ENCODE measurements at places on chromosomes 7 and 10.

GRCh38 chr7:158473221-158473620 lies 114.4 kb downstream of the PTPRN2 start:
- H3K27me3 ChIP-seq = peaks cover 2% of the 10 kb centered on the region
- no peak for DNase-seq
- no peaks in the 10 kb centered on the region for H3K36me3 ChIP-seq
- no peak overlapping the region for H3K27ac ChIP-seq

GRCh38 chr7:133135451-133135850 lies 53.6 kb upstream of the CHCHD3 start:
- no peaks in the 10 kb centered on the region for H3K4me1 ChIP-seq
- H3K27ac ChIP-seq = no peak overlapping the region
- DNase-seq = no peak
- H3K4me3 ChIP-seq = no peak overlapping the region

DNA sequence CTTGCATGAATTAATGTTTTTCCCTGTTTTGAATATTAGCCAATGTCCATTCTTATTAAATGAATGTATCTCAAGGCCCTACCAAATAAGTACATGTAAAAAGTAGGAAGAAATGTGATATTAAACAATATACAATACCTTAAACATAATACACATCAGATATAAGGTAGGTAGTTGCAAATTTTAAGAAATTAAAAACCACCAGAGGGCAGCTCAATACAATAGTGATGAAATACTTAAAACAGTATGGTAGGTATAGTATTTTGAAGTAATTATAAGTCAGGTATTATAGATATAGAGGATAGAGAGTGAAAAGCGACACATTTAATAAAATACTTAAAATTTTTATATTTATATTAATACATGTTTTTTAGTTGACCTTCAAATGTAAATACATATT lies 43.6 kb upstream of the CDK14 start:
- no peaks in the 10 kb centered on the region for H3K27me3 ChIP-seq
- no peak overlapping the region for H3K4me3 ChIP-seq
- H3K4me1 ChIP-seq = no peaks in the 10 kb centered on the region
- no peaks in the 10 kb centered on the region for H3K36me3 ChIP-seq
- no peak for DNase-seq

DNA sequence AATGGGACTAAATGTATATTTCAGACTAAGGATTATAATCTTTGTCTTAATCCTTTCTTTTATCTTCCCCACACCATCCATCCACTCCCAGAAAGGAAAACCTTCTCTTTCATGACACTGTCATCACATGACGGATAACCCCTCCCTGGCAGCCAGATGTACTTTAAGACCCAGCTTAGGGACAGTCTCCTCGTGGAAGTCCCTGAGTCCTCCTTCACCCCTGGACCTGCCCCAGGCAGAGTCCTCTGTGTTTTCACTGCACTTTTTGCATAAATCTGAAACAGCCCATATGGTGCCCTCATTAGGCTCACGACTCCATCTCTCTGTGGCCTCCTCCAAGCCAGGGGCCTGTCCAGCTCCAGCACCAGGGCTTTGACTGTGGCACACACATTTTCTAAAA lies 16.0 kb downstream of the NRAP start:
- no peak for DNase-seq
- H3K27me3 ChIP-seq = peaks cover 1% of the 10 kb centered on the region
- H3K27ac ChIP-seq = no peak overlapping the region
- H3K4me1 ChIP-seq = no peaks in the 10 kb centered on the region

- no peak for DNase-seq
- no peaks in the 10 kb centered on the region for H3K36me3 ChIP-seq
- no peak overlapping the region for H3K27ac ChIP-seq
- no peaks in the 10 kb centered on the region for H3K4me1 ChIP-seq
- no peak overlapping the region for H3K4me3 ChIP-seq
- H3K27me3 ChIP-seq = peaks cover 15% of the 10 kb centered on the region
Observed at GRCh38 chr10:63003816-63004453, 129.2 kb upstream of the NRBF2 start.

DNA sequence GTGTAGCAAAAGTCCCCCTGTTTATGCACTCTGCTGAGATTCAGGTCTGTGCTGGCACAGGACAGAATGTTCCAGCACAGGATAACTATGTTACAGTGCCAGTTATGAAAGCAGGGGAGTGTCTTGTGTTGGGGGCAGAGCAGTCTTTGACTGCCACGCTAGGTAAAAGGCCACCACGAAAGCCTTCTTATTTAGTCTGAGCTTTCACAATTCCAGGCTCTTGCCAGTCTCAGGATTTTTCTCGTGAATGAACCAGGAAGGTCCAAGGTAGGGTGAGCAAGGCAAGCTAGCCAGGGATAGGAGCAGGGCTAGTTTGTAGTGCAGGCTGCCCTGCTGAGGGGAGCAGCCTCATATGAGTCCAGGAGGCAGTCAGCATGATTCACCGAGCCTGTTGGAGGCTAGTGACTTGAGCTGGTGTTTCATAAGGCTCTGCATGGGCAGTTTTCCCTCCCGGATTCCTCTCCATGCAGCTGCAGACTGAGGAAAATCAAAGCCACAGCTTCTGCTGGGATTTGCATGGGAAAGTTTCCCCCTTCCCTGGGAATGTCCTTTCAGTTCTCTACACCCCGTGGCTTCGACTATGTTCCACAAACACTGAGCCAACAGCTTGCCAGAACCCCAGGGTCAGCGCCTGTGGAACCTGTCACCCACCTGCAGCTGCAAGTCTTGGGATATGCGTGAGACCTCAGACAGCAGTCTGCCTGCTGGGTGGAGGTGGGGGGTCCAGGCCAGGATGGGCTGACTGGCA lies 112.3 kb downstream of the JCAD start:
- no peaks in the 10 kb centered on the region for H3K4me1 ChIP-seq
- H3K36me3 ChIP-seq = no peaks in the 10 kb centered on the region
- no peak overlapping the region for H3K4me3 ChIP-seq
- DNase-seq = no peak
- H3K27me3 ChIP-seq = no peaks in the 10 kb centered on the region
- no peak overlapping the region for H3K27ac ChIP-seq
